D341Med (cell line): ENCODE measurements at places on chromosomes 2 and 18.
A peak's percentile ranks its signal among the peaks of the same experiment; 100 is the strongest.

DNA sequence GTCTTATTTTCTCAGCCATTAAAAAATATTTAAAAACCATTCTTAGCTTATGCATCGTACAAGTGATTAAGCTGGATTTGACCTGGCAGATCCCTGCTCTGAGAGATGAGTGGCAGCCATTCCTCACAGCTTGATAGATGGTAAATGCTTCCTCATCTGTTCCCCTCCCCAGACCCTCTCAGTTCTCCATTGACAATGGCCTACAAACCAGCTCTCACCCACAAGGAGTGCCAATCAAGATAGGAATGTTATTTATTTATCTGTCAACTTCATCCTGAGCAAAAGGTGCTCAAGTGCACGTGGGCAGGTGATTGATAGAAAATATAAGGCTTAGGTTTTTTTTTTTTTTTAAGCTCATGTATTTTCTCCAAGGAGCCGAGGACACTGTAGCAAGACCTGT, 98.7 kb upstream of the FAM136A start:
- no peak for DNase-seq

GRCh38 chr2:12597610-12598009, 119.1 kb upstream of the TRIB2 start:
- no peak for DNase-seq

DNA sequence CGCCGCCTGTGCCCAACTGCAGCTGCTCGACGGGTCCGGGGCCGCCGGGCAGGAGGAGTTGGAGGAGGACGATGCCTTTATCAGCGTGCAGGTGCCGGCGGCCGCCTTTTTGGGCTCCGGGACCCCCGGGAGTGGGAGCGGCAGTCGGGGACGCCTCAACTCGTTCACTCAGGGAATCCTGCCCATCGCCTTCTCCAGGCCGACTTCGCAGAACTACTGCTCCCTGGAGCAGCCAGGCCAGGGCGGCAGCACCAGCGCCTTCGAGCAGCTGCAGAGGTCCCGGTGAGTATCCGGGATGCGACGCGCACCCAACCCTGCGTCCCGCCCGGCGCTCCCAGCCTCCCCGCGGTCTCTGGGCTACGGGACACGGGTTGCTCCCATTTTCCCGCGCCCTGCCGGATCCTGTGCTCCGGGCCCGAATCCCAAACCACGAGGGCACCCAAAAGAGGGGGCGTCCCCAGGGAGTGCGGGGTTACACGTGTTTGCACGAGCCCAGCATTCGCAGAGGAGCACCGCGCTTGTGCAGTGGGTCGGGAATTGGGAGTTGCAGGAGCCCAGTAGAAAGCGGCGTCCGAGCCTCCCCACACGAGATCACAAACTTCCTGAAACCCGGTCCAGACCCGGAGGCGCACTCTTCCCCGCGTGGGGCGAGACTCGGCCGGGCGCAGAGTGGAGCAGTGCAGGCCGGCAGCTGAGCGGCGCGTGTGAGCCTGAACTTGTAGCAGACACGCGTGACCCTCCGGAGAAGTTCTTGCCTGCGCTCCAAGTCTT, 1.2 kb downstream of the CABLES1 start:
- peak; percentile 84 for DNase-seq

- no peak for DNase-seq
Measured at GRCh38 chr18:57889841-57890240, 86.7 kb upstream of the ATP8B1 start.

DNA sequence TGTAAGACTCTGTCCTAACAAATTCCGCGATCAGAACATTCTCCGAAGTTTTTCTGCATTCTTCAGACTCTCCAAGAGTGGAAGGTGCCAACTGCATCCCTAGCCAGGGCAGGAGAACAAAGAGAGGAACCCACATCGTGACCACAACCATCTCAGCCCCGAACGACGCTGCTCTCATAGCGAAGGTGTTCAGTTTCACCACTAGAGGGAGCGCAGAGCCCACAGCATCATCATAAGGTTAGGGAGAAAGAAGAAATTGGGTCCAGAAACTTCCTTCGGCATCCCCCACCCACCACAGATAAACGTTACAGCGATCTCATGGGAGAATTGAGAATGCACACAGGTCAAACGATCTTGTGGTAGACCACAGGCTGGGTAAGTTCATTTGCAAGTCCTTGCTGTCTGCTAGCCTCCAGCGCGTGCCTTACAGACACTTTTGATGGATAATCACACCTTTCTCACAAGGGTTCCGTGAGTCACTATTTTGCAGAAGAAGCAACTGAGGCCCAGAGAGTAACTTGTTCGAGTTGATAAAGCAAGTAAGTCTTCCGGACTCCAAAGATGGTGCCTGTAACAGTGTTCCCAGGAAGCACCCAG, 53.7 kb upstream of the ARL4C start:
- DNase-seq, result peak; percentile 72

DNA sequence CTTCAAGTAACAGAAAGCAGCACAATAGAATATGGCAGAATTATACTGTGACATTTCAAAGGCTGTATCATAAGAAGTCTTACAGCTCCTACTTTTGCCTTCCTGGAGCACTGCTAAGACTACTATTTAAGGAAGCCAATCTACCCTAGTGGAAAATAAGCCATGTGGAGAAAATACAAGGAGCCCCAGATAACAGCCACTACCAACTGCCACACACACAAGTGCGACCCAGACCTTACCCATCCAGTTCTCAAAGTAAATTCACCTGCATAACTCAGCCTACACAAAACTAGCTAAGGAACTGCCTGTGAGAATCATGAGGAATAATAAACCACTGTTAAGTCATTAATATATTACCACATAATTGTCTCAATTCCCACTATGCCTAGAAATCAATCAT, 66.4 kb downstream of the USP34 start:
- DNase-seq, result no peak

GRCh38 chr2:132692816-132693215, 22.8 kb upstream of the LYPD1 start:
- DNase-seq, result no peak

- no peak for DNase-seq
Measured at GRCh38 chr2:42905341-42906110, 113.1 kb upstream of the HAAO start.

- DNase-seq, result no peak
Measured at GRCh38 chr2:171515672-171516298, 6.5 kb upstream of the CYBRD1 start.

- no peak for DNase-seq
Measured at GRCh38 chr2:240142256-240142775, 1.9 kb upstream of the OTOS start.

DNA sequence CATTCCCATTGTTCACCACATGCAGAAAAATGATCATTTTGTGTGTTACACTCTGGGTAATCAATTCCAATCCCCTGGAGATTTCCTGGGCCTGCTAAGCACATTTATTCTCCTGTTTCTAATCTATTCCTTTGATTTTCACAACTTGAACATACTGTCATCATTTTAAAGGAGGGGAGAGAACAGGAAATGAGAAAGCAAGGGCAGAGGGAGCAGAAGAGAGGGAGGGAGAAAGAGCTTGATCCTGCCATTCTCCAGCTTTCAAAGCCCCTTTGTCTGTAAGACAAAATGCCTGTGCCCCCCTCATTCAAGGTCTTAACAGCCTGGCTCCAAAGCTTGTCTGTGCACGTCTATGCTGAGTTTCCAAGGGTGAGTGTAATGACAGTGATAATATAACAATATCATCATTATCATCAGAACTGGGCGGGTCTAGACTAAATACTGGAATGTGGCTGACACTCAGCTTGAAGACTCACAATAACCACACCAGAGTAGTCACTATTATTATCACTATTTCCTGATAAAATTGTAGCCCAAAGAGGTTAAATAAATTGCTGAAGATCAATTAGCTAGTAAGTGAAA, 164.4 kb upstream of the KLHL29 start:
- no peak for DNase-seq

GRCh38 chr18:21452796-21453510, 147.6 kb downstream of the ESCO1 start:
- no peak for DNase-seq

DNA sequence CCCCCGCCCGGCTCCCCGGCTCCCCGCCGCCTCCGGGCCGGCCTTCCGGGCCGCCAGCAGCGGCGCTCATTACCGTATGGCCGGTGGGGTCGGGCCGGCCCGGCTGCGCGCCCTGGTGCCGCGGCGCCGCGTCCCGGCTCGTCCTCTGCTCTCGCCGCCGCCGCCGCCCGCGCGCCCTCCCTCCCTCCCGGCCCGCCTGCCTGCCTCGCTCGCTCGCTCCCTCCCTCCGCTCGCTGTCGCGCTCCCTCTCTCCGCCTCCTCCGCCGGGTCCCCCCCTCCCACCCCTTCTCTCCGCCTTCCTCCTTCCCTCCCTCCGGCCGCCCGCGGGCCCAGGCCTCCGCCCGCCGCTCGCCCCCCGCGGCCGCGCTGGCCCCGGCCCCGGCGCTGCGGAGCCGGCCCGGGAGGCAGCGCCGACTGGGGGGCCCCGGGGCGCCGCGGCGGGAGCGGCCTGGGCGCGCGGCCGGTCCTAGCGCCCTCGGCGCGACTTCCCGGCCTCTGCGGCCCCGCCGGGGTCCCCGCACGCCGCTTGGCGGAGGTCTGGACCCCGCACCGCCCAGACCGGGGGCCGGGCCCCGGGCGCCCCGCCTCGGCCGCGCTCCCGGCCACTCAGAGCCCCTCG, at the start of gene DNMT3A:
TSS of gene DNMT3A (minus strand) at position 173 of the 619 bp plus-strand sequence. CDS start 27,941 bp downstream, outside the sequence.
- DNase-seq, result peak; percentile 86

DNA sequence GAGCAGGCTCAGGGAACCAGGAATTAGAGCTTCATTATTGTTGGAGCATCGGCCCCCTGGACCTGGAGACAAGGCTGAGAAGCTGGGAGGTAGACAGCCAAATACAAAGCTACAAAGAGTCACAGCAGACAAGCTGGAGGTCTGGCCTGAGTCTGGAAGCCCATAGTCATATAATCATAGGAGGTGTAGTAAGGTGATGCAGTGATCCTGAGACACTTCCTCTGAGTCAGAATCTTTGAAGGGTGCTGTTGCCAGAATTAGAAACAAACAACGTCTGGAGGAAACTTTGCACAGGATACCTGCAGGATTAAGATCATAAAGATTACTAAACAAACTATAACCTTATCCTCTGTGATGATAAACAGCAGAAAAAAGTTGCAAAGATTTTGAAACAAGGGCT, 213.8 kb downstream of the DSC3 start:
- DNase-seq, result no peak

DNA sequence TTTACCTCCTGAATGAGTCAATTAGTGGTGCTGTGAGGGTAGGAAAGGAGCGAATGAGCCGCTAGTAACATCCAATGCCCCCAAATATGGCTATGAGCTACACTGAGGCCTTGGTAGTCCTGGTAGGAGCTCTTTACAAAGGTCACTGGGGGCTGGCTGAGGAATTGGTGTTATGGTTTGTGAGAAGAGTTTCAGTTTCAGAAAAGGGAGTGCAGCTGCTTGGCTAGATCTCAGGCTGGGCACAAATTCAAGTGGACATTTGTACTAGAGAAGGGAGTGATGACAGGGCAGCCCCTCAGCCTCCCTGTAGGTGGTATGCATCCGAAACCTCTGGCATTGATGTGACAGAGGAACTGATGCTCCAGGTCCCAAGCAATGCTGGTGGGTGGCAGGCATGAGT, 13.9 kb upstream of the PAIP2B start:
- DNase-seq, result no peak

GRCh38 chr18:10841203-10841602, 308.2 kb downstream of the PIEZO2 start:
- no peak for DNase-seq

DNA sequence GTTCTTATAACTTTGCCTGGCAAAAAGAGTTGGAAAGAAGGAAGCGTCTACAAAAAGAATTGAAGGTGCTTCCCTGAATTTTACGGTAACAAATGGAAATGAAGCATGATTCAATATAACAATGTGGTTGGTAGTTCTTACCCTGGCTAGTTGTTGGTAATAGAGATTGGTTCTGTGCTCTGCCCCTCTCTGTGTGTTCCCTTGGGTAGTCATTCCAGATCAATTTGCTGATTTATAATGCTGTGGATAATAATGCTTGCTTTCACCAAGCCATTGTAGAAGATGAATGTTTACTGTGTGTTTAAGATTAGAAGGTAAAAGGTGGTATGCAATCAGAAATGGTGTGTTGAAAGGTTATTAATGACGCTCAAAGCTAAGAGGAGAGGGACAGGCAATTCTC, 577.8 kb upstream of the NXPH2 start:
- DNase-seq, result no peak

- no peak for DNase-seq
Measured at GRCh38 chr2:208464205-208464604, 57.6 kb downstream of the PTH2R start.

DNA sequence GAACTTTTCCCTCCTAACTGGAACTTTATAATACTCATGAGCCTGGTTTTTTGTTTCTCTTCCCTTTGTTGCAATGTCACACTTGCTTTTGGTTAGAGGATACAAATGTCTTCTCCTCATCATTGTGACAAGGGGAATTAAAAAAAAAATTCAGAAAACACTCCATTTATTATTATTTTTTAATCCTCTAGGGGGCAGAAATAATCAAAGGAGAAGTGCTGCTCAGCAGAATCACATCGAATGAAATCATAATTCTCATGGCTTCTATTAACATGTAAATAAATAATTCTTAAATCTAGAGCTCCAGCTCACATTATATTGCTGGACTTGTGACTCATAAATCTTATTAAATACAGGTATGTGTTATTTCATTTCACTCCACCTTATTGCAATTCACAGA, 273.8 kb downstream of the TRIB2 start:
- DNase-seq, result no peak

GRCh38 chr2:28610583-28611201, 114.8 kb downstream of the PLB1 start:
- no peak for DNase-seq

DNA sequence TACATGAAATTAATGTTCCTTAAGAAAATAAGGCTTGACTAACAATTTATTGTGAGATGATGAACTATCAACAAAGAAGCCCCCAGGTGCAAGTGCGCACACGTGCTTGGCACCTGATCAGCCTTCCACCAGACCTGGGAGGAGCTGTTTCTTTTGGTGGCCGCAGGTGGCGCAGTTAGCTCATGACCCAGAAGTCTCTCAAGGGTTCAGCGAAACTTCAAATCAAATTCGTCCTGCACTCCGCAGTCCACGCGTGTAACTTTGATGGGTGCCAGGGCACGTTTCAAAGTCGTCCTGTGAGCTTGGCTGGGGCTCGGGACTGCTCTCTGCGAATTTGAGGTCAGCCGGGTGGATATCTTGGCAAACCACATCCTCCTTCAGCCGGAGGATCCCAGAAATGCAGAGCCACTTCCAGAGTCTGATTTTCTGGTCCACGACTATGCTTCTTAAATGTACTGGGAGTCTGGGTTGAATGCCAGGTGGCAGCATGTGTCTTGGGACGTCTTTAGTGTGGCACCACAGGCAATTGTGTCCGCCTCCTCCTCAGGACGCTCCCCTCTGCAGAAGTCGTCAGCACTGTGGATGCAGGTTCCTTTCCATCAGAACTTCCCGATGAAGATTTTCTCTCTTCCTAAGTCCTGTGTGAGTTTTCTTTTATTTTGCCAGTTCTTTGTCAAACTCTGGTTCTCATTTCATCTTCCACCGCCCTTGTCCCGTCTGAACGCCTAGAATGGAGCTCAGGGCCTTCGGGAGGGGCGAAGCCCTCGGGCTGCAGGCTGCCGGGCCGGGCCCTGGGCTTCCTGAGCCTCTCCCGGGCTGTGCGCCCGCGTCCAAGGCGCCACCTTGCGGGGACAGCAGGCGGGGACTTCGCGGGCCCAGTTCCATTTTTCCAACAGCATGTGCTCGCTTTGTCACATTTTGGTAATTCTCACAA, 61.3 kb upstream of the RAPGEF4 start:
- DNase-seq, result no peak

GRCh38 chr18:35842536-35842935, 129.9 kb upstream of the RMP24 start:
- no peak for DNase-seq
